ENCODE measurements at places on chromosomes 11 and 22.

GRCh38 chr11:109819410-109819809 lies 273.8 kb upstream of the ZC3H12C start:
- no peak for DNase-seq

DNA sequence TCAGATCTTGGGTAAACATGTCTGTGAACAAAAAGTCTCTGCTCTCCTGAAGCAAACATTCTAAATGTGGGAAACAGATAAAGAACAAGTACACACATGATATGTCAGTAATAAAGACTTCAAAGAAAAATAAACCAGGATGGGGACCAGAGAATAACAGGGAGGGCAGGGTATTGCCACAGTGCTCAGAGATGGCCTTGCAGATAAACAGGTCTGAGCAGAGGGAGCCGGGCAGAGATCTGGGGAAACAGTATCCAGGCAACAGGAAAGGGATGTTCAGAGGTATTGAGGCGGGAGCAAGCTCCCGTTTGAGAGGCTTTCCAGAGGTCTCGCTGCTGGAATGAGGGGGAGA lies 2.9 kb downstream of the CCDC86 start:
- no peak for DNase-seq

DNA sequence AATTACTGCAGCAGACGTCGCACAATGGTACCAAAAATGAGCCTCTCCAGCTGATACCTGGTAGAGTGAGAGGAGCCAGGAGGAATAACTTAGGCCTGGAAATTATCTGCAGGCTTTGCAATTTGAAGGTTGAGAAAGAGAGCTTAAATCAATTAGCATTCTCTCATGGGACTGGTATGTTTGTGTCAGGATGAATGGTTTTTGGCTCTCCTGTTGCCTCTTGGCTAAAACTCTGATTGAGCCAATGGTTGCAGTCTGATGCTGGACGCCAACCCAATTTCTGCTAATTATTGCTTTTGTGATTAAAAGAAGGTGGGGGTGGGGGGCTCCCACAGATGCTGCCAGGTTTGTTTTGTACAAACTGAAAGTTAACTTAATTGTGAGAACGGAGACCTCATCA lies 12.5 kb upstream of the NELL1 start:
- DNase-seq: no peak

- no peak for DNase-seq
Measured at GRCh38 chr22:23306438-23306921, 126.2 kb downstream of the BCR start.

GRCh38 chr22:17087498-17088131 lies 2.8 kb downstream of the IL17RA start:
- peak; percentile 62 for DNase-seq

GRCh38 chr11:83656796-83657330 lies 370.7 kb upstream of the CCDC90B start:
- no peak for DNase-seq

DNA sequence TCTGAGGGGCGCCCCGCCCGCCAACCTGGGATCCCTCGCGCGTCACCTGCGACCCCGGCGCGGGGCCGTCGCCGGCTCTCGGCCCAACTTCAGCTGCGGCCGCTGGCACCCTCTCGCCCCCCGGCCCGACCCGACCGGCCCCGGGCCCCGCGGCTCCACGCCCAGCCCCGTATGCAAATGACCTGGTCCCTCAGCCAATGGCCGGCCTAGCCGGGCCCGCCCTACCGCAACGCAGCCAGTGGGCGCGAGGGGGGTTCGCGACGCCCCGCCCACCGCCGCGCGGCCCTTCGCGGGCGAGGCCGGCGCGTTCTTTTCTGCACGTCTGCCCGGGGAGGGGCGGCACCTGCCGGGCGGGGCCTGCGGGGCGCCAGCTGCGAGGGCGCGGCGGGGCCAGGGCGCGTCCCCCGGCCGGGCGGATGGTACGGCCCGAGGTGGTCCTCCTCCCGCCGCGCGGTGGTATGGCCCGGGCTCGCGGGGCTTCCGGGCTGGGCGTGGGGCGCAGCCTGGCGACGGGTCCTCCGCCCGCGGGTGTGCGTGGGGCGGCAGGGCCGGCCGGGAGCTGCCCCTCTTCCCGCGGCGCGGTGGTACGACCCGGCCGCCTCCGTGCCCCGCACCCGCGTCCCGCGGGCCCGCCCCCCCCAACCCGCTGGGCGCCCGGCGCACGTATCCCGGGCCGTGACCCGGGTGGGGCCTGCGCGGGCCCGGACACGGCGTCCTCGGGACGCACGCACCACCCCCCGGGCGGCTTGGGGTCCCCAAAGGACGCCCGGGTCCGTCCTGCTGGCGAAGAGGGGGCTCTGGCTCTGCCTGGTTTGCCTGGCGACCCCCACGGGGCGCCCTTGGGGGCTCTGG lies 7.7 kb upstream of the PHRF1 start:
- DNase-seq: peak; percentile 99

DNA sequence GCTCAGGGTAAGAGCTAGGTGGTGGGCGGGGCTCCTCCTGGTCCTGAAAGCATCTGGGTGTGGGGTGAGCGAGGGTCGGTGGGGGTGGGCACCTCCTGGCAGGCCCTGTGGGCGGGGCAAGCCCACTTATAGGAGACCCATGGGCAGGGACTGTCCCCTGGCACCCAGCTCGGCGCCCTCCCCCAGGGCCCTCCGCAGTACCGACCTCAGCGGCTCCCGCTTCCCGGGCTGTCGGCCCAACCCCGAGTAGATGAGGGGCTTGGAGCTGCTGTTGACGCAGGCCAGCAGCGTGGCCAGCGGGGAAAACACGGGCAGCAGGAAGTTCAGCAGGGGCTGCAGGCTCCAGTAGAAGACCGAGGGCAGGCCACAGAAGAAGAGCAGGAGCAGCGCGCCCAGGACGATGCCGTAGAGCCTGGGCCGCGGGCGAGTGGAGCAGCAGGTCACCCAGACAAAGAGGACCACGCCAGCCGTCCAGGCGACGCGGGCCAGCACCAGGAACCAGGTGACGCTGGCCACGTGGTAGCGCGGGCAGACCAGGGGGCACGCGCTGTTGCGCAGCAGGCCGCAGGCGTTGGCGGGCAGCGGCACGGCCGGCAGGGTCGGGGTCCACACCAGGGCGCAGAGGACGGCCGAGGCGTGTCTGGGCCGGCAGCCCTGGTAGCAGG lies 663 bp downstream of the MRGPRG start:
- peak; percentile 24 for DNase-seq

DNA sequence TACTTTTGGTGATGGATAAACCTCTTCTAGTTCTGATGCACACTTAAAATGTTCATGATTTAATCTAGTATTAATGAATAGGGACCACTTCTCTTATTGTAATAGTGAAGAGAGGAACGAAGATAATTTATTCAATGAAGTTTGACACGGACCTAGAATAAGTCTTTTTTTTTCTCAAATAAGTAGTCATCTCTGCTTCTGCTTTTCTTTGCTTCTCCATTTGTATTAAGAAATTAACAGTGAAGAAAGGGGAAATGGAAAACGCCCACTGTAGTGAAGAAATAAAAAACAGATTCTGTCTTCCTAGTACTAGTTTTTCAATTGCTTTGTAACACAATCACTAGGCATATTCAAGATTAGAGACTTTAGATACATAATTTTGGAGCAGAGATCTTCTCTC lies 73.0 kb downstream of the CD44 start:
- DNase-seq: no peak

DNA sequence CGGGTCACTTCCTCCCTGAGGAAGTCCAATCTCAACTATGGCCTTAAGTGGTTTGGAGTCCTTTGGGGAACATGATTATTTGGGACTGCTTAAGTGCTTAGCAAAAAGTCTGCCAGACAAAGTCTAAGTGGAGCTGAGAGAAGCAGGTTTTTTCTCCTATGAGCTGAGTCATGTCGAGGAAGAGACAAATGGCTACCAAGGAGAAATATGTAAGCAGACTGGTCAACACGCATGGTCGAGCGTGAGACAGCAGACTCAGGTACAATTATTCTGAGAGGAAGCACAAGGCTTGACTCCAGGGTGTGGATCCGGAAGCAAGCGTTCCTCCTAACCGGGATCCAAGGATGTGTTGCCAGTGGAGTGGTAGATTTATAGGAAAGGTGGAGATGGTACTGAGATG lies 30.6 kb downstream of the UBASH3B start:
- DNase-seq: no peak

GRCh38 chr22:41302021-41302767 lies 869 bp downstream of the ZC3H7B start:
- peak; percentile 53 for DNase-seq

GRCh38 chr22:42056757-42057511 lies 13.7 kb downstream of the NAGA start:
- no peak for DNase-seq

DNA sequence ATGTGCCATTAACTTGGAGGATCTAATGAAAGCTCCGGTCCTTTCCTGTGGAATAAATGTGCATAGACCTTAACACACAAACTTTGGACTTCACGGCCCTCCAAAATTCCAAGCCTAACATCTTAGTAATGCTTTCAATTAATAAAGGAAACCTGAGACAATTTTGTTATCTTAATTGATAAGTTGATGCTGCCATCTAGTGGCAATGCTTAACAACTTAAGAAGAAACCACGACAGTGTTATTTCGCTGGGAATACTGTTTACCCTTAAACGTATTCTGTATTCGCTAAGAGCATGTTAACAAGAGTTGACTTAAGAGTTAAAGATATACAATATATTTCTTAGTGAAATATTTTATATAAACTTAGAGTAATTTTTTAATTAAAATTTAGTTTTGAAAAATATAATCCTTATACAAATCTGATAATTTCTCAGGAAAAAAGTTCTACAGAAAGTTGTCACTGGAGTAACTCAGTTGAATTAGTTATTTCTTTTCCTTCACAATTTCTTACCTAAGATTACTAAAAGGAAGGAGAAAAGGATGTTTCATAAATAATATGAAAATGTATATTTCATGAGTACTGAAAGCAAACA lies 35.0 kb upstream of the OR9G4 start:
- no peak for DNase-seq
